NCI-H1105 (cell line): ENCODE measurements at places on chromosomes 1 and 21.

DNA sequence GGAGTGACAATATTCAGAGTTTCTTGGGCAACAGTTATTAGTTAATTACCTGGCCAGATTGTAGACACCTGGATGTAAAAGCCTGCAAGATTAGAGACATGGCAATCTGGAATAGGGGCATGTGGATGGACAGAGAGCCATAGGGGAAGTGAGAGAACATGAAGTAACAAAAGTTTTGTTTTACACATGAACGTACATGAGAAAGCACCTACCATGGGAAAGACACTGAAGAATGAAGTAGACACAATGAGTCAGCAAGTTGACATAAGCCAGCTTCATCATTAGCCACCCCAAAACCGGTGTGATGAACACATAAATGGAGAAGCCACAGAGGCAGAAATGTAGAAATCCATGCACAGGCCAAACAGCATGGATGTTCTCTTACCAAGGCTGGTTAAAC is 462.1 kb upstream of the C1orf87 start:
- no peak for DNase-seq

GRCh38 chr1:157882580-157882979 is 41.0 kb upstream of the CD5L start:
- DNase-seq, result no peak

DNA sequence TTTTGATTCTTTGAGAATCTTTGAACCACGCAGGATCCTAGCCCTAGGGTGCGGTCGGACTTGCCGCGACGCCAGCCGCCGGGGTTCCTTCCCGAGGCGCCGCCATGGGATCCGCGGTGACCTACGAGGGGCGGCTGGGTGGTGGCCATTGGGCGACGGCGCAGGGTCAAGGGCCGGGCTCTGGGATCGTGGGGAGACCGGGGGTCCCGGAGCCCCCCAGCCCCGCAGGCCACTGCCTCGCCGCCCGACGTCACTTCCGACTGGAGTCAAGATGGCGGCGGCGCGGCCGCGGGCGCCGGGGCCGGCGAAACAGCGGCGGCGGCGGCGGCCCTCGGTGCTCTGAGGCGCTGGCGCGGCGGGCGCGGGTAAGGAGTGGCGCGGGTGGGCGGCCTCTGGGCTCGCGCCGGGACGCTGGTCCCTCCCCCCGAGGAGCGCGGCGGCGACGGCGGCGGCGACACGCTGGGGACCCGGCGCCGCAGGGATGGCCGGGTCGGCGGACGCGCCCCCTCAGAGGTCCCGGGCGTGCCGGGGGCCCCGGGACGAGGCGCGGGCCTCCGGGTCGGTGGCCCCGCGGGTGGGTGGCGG is at the start of gene PRDM2:
Gene PRDM2 (plus strand): TSS at position 253 of the 585 bp plus-strand sequence. CDS start 15,418 bp downstream, outside the sequence.
- DNase-seq, result peak; percentile 39

- no peak for DNase-seq
Observed at GRCh38 chr1:154270833-154271232, 1.6 kb upstream of the HAX1 start.

DNA sequence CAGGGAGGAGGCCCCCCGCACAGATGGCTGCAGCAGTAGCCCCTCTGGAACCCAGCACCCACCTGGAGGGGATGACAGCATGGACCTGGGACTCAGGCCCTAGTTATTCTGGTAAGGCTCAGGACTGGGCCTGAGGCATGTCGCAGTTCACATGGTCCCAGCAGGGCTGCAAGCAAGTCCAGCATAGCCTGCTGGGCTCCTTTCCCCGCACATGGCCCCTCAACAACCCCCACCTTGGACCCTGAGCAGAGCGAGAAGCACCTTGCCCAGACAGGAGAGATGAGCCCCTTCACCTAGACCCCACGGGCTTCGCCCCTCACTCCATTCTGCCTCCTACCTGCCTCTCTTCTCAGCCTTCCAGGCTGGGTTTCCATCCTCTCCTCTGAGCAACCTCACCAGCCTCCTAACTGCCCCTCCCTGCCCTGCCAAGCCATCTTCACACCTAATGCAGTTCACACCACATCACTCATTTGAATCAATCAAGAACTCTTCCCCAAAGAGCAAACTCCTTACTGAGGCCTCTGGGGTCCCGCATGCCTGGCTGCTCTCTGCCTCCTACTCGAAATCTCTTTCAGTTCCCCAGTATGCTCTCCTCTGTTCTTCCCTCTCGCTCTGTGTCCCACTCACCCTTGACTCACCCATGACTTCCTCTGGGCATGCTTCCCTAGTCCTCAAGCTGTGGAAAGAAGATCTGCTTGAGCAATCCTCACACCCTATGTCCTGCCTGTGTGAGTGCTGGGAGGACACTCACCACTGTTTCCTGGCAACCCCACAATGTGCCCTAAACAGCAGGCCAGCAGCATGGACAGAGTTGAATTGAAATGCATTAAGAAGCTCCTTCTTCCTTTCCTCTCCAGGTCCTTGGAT is 9.4 kb upstream of the THEMIS2 start:
- no peak for DNase-seq

DNA sequence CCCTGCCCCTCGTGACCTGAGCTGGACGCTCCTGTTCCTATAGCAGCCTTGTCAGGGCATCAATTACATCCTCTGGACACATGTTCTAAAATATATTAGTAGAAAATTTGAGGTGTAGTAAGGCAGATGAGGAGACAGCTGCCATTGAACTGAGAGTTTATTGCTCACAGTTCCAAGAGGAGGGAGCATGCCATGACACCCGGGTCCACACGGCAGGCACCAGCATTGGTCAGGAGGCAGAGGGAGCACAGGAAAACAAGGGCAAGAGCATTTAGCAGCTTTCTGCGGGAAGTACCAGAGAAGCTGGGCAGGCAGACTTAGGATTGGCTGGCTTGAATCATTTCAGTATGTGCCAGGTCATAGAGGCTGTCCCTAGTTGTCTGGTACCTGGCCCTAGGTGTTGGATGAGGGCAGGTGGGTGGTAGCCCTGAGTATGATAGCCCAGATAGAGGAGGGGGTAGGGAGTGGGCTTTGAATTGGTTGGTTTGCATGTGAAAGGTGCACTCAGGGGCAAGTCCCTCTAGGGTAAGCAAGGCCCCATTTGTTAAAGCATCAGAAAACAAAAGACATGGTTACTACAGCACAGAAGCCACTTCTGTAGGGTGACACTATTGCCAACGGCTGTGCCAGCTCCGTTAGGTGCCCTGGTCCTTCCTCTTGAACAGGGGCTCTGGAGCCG is 223.6 kb upstream of the RAB4A start:
- DNase-seq, result no peak

GRCh38 chr1:96842215-96842614 is 120.6 kb downstream of the PTBP2 start:
- DNase-seq, result no peak

DNA sequence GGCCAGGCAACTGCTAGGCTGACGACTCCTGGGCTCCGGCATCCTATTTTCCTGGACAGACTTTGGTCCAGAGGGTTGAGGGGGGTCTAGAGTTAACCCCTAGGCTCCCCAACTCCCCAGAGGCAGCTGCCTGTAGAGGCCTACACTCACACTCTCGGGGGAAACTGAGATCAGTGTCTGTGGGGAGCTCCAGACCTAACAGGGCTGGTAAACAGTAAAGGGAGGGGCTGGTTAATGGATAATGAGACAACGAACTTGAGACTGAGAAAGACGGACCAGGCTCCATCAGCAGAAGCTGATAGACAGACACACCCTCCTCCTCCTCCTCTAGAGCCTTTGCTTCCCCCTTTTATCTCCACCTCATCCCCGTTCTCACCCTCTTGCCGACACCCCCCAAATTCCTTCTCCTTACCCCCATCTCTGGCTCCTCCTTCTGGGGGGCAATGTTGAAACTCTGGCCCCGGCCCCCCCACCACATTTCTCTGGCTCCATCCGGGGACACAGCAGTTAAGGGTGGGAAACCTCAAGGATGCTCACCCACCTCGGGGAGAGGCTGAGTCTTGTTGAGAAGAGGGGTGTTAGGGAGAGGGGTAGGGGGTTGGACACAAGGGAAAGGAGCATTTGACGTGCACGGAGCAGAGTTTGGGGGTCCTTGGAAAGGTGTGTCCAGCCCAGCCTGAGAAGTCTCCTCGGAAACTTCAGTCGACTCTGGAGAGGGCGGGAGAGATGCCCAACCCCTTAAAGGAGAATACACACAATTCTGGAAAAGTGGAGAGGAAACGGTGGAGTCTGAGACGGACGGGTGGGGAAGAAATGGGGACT is at the start of gene MTMR11:
Gene MTMR11 (minus strand): TSS at position 710 of the 822 bp plus-strand sequence. CDS start 232 bp downstream, at position 478.
- no peak for DNase-seq

DNA sequence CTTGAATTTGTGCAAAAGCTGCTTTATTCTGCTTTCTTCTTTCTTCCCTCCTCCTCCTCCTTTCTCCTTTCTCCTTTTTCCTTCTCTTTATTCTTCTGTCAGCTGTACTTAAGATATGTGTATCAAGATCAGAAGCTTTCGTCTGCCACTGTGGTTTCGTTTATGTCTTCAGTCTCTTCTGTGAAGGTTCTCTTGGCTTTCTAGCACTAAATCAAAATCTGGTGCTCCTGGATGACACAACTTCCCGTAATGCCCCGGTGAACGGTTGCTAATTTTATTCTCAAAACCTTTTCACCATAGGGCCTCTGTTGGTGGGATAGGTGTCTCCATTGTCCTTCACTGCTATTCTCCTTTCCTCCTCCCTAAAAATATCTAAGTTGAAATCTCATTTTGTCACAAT is 5.0 kb downstream of the ATF6 start:
- DNase-seq, result no peak

DNA sequence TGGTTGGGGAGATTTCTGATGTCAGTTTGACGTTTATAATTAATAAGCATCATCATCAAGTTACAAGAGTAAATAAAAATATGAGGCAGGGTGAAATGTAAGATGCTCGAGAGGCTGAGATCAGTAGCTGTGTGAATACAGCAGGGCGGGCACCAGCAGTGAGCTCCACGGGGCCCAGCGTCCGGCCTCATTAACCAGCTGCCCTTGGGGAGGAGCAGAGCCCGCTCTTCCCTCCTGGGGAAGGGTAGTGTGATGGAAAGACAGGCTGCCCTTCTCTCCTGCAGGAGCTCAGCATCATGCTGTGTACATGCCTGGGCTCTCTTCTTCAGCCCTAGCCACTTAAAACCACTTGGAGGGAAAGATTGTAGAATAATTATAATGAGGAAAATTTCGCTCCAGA is 23.4 kb downstream of the PDE9A start:
- no peak for DNase-seq

- DNase-seq, result no peak
Observed at GRCh38 chr1:93631626-93632365, 49.8 kb downstream of the BCAR3 start.

GRCh38 chr1:103309786-103310185 is 201.5 kb upstream of the COL11A1 start:
- no peak for DNase-seq

DNA sequence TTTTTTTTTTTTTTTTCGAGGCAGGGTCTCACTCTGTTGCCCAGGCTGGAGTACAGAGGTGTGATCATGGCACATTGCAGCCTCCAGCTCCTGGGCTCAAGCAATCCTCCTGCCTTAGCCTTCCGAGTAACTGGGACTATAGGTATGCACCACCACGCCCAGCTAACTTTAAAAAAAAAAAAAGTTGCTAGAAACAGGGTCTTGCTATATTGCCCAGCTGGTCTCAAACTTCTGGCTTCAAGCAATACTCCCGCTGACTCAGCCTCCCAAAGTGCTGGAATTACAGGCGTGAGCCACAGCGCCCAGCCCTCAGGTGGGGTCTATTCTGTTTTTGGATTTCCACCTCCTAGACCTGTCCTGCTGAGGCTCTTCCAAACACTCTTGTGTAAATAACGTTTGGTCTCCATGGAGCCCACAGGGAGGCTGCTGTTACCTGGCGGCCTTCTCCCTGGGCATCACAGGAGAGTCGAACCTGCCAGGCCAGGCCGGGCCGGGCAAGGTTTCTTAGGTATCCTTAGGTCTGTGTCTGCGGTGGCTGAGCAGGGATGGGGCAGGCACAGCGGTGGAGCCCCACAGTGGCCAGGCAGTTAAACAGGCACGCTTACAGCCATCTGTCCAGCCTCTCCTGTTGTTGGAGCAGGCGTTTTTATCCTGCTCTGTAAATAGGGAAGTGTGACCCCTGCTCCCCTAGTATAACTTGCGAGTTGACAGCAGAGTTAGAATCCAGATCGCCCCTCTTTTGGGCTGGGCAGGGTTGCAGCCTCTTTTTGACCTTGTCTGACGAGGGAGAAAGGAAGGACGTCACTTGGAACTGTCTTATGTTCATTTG is 18.8 kb downstream of the PLEKHM2 start:
- no peak for DNase-seq

DNA sequence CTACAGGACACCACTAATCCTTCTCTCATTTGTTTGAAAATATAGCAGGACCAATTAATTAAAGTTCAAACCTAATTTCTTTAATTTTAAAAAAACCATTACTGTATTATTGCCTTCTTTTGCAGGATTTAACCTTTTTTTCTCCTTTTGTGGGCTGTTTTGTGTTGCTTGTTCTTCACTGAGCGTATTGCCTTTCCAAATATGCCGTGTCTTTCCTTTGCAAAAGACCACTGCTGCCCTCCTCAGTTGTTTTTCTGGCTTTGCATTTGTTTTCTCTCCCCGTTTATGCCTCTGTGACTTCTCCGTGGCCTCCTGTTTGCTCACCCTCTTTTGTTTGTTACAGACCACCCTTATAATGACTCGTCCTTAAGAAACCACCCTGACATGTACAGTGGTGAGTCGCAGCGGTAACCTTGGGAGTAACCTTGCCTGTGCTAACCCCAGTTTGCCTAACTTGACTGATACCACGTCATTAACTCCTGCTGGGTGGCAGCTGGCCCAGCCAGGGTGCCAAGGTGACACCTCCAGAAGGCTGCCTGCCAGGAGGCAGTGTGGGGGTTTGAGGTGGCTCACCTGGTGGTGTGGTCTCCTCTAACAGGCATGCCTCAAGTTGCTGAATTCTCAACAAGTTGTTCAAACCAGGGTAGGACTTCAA is 81.1 kb upstream of the CNTN2 start:
- DNase-seq, result no peak

- no peak for DNase-seq
Observed at GRCh38 chr1:153250166-153250565, 9.3 kb upstream of the LORICRIN start.

DNA sequence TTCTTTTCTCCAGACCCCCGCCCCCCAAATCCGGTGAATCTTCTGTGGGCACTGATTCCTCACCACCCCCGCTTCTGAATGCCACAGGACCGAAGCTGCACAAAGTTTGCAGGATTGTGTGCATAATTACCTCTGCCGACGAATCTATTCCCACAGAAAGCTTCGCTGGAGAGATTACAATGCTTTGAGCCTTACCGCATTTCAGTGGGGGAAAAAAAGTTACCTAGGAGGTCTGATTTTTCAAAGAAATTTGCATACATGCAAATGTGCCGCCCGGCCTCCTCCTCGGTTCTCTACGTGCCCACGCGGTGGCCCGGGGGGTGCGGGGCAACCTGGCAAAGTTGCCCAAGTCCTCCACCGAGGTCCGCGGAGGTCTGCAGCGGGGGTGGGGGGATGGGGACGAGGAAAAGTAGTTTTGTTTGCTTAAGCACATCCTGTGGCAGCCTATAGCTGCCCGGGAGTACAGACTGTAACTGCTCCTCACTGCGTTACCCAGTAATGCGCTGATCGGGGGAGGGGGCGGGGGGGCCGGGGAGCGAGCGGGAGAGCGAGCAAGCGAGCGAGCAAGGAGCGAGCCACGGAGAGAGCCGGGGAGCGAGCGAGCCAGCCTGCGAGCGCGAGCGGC is 563 bp upstream of the NFIA start:
- DNase-seq, result peak; percentile 71
